ENCODE measurements at places on chromosomes 7 and 10. TPM values are rescaled to one million over a fixed set of nuclear protein-coding genes. Genes with fewer than 3 reads are reported as not detected.

FOXI2 gene
- not detected for total RNA-seq

TCF7L2 gene
- total RNA-seq = 34.8 TPM

IGFBP3 gene
- 40.2 TPM for total RNA-seq

SORBS1 gene
- total RNA-seq = 15.3 TPM

AKR1C3 gene
- not detected for total RNA-seq

FOXP2 gene
- total RNA-seq = 4.9 TPM

BUB3 gene
- 182 TPM for total RNA-seq

ACBD7 gene
- 12.0 TPM for total RNA-seq

FEZF1 gene
- not detected for total RNA-seq

LIPK gene
- not detected for total RNA-seq

AIFM2 gene
- total RNA-seq = 2.8 TPM

ZPBP gene
- total RNA-seq = not detected

ZNF503 gene
- 14.6 TPM for total RNA-seq

SEMA4G gene
- 9.1 TPM for total RNA-seq

SFTPA2 gene
- total RNA-seq = not detected

MMD2 gene
- not detected for total RNA-seq

ALOX5 gene
- total RNA-seq = not detected

HTRA1 gene
- 9.0 TPM for total RNA-seq

SCIN gene
- not detected for total RNA-seq

CALCR gene
- total RNA-seq = 0.07 TPM

HEPACAM2 gene
- not detected for total RNA-seq

LIPJ gene
- total RNA-seq = not detected

SPDYE11 gene
- not detected for total RNA-seq

UNCX gene
- total RNA-seq = 2.4 TPM

SLC13A1 gene
- not detected for total RNA-seq

NOS3 gene
- 6.1 TPM for total RNA-seq

OR2A1 gene
- total RNA-seq = 0.19 TPM

ASIC3 gene
- total RNA-seq = 6.0 TPM

OR2A42 gene
- total RNA-seq = not detected

SPDYE5 gene
- total RNA-seq = not detected

BCL7B gene
- 49.9 TPM for total RNA-seq

ITGA8 gene
- total RNA-seq = 0.37 TPM
